ENCODE measurements at places on chromosomes 1 and 21.

- no peak for DNase-seq
Observed at GRCh38 chr1:183887826-183888819, 83.2 kb downstream of the RGL1 start.

- DNase-seq, result no peak
Observed at GRCh38 chr1:31869449-31869848, 53.6 kb upstream of the SPOCD1 start.

GRCh38 chr1:101071470-101071891 lies 45.9 kb upstream of the DPH5 start:
- DNase-seq, result no peak

DNA sequence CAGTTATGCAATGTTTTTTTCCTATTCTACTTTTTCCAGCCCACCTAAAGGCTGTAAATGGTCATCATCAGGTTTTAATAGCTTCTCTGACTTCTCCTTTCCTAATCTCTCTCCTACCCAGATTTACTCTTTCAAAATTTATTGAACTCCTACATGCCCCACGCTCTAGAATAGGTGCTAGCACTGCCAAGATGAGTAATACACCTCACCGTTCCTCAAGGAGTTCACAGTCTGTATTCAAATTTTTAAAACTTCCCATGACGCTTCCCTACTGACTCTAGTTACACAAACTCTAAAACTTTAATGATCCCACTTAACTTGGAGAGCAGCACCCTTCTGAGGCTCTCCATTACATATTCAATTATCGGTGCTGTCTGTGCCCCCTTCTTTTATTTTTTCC lies 51.6 kb downstream of the ALG14 start:
- DNase-seq, result no peak

- DNase-seq, result no peak
Observed at GRCh38 chr1:229536982-229537381, 21.5 kb downstream of the ABCB10 start.

GRCh38 chr1:230465691-230466090 lies 39.6 kb upstream of the PGBD5 start:
- DNase-seq, result no peak

- peak; percentile 92 for DNase-seq
Observed at GRCh38 chr1:110619412-110620249, 13.5 kb upstream of the KCNA2 start.

DNA sequence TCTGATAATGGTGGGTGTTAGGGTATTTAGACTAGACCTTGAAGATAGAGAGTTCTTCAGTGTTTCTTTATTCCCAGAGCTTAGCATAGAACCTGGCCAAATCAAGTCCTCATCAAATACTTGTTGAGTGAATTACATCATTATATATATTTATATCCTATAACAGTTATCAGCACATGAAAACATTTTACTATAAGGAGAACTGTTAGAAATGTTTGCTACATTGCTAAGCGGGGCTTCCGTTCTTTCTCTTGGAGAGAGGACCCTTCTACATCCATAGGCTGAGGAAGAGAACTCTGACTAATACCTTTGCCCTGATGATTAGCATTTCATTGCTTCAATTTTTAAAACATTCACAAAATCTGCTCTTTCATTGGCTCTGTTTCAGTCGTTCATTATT lies 66.5 kb upstream of the NBL1 start:
- no peak for DNase-seq

GRCh38 chr1:175471039-175471800 lies 272.2 kb downstream of the TNR start:
- no peak for DNase-seq

DNA sequence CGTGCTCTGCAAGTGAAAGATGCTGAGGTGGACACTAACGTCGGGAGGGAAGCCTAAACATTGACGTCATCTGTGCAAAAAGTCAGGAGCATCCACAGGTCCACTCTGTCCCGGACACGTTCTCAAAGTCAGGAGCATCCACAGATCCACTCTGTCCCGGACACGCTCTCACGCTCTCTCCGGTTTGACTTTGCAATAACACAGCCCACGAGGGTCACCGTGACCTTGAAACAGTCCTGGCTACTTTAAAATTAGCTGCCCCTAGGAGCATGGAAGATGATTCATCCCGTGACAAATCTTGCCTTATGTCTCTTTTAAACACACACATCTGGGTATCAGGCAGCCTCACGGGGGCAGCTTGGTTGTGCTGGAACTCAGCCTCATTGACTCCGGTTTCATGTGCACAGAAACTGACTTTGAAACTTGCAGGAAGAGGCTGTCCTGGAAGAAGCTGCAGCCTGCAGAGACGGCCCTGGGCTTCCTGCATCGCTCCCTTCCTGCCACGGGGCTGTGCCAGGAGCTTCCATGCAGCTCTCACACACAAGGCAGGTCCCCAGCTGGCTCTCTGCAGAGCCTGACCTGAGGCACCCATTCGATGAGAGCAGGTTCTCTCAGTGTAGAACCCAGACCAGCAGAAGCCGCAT lies 18.1 kb upstream of the COL18A1 start:
- DNase-seq, result no peak

GRCh38 chr21:46425041-46425440 lies 33.6 kb upstream of the DIP2A start:
- no peak for DNase-seq

GRCh38 chr21:41170442-41170841 lies 2.5 kb downstream of the BACE2 start:
- DNase-seq, result peak; percentile 30

DNA sequence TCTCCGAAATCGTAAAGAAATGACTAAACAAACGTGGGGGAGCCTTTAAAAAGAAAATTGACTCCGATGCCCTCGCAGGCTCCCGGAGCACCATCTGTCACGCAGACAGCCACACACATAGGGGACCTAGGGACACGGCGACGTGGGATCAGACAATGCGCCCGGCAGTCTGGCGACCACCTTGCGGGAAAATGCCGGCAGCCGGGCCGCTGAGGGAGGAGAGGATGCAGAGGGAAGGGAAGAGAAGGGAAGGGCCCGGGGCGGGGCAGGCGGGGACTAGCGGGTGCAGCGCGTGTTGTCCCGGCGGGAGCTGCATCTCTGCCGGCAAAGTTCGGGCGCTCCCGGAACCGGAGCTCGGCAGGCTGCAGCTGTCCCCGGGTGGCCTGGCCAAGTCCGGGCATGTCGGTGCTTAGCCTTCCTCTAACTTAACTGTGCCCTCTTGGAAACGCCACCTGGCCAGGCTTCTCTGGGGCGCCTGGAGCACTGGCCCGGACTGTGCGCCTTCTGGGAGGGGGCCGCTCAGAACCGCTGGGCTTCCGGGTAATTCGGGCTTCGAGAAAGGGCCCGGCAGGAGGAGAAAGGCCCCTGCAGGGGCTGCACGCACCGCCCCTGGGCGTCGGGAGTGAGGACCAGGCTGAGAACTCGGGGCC lies 1.8 kb downstream of the NHLH2 start:
- no peak for DNase-seq

DNA sequence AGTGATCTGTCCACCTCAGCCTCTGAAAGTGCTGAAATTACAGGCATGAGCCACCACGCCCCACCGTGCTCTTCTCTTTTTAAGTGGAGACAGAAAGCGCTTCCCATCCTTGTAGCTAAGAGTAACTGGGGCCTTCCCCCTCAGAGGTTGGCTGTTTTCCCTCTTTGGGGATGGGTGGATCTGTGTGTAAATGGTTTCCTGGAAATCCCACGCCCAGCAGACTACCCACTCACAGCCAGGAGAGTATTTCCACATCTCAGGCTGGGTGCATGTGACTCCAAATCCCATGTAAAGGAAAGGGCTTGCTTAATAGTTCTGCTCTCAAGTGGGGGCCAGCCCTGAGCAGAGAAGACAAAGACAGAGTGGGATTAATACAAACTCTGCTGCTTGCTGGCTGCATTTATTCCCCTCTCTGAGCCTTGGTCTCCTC lies 19.6 kb upstream of the TCEA3 start:
- DNase-seq, result no peak

DNA sequence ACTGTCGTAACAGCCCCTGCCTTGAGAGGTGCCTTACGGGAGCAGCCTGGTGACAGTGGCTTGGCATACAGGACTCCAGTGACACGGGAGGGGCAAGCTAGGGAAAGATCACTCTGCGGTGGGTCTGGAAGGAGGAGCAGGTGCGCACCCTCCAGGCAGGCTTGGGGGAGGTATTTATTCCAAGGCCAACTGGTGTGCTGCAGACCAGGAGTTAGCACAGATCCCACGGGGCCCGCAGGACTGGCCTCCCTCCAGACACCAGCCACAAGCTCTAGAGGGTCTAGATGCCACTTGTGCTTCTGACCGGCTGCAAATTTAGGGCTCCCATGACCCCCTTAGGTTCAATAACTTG lies 22.1 kb downstream of the PSEN2 start:
- DNase-seq, result no peak

DNA sequence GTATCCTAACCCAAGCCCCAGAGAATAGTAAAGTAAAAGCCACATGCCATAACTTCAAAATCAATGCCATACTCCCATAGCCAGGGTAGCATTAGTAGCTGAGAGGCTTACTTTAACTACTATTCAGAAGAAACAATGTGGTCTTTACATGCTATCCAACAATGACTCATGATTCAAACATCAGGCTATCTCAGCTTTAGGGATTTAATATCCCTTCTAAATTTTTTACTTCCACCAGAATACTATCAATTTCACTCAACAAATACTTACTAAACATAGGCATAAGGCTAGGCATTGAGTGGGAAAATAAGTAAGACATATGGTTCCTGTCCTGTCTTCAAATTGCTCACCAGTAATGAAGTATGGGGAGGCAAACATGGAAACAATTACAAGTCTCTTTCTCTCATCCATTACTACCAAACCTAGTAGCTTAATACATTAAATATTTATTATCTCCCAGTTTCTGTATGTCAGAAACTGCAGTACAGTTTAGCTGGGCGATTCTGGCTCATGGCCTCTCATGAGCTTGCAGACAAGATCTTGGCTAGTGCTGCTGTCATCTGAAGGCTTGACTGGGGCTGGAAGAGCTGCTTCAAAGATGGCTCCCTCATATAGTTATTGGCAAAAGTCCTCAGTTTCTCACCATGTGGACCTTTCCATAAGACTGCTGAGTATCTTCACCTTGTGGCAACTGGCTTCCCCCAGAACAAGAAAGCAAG lies 30.7 kb downstream of the EVI5 start:
- DNase-seq, result no peak

DNA sequence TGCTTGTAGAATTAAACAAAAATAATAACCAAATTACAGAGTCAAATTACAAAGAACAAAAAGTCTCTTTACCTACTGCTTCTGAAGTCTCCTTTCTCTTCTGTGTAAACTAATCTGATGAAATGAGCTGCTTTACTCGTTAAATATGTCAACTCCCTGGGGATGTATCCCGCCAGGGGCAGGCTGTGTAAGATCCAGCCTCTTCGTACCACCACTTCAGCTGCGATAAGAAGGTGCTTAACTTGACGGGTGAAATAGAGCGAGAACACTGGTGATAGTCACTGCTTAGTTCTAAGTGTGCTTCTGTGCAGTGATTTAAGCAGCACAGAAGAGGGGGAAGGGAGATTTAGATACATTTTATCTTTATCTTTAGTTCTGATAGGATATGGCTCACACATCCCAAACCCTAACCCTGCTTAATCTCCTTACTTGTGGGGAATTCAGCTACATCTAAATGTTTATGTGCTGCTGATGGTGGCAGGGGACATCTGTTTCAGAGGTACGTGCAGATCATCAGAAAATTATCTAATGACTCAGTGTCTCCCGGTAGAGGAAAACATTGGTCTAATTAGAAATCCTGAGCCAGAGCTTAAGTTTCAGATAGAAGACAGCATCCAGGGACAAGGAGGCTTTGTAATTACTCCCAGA lies 46.0 kb downstream of the RHOU start:
- no peak for DNase-seq

GRCh38 chr1:81119319-81119718 lies 681.4 kb upstream of the ADGRL2 start:
- DNase-seq, result no peak

- DNase-seq, result no peak
Observed at GRCh38 chr1:65512967-65513780, 92.7 kb downstream of the LEPR start.

DNA sequence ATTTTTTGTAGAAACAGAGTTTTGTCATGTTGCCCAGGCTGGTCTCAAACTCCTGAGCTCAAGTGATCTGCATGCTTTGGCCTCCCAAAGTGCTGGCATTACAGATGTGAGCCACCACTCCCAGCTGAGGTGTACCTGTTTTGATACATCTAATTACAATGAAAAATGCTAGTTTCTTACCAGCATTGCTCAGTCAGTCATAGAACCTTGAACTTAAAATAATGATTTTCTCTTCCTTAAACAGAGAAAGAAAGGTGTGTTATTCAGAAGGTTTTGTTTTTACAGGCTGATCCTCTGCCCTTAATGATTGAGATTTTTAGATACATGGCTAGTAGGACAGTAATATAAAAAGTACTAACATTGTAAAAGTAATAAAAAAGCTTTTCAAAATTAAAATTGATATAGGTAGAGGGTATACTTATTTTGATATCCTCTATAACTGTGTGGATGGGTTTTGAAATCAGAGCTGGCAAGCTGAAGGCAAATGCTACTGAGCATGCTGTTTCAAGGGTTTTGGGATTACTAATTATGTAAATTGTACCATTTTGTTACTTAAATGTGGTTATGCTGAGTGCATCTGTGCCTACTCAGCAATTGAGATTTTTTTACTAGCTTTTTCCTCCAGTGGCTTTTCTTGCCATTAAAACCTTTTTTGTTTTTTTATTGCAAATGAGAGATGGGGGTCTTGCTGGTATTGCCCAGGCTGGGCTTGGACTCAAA lies 16.1 kb downstream of the PRRC2C start:
- DNase-seq, result no peak

DNA sequence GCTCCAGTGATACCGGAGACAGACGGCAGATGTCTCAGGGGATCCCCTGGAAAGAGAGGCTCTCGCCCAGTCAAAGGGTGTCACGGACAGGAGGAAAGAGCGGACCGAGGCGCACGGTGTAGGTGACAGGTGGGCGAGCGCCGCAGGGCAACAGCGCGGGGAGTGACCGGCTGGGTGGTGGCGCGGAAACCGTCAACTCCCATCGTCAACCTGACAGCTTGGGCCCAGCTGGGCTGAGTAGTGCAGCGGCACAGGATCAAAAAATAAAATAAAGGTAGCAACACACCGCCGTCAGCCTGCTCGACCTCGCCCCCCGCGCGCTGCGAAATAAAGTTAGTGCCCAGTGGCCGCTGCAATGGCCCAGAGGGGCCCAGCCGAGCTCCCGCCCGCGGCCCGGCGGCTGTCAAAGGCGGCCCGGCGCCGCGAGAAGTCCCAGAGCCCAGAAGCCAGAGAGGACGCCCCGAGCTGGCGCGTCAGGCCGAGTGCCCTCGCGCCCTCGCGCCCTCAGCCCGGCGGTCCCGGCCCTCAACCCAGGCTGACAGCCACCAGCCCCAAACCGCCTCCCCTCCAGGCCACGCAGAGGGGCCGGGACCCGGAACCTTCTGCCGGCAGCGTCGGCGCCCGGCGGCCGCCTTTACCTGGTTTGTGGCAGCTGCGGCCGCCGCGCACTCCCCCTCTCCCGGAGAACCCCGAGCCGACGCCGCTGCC lies at the start of gene LYST:
Gene LYST (minus strand): TSS at position 702 of the 708 bp plus-strand sequence. CDS start 36,489 bp downstream, outside the sequence.
- peak; percentile 62 for DNase-seq

DNA sequence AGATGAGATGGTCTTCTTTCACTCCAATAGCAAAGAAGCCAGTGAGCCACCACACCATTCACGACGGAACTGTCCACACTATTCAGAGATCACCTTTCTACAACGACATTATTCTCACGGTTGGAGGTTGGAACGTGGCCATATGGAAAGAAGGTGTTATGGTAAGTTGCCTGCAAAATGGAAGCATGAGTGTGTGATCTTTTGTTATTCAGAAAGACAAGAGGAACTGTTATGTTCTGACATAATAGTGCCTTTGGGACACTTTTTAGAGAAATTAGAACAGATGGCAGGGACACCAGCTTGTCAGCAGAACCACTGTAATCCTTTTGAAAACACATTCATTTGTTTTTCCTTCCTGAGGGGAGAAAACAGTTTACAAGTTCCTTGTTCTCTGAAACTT lies 75.8 kb upstream of the MCOLN3 start:
- DNase-seq, result no peak
